Foreskin melanocyte (primary cell): ENCODE measurements at places on chromosomes 1 and 21.
A peak's percentile ranks its signal among the peaks of the same experiment; 100 is the strongest.

DNA sequence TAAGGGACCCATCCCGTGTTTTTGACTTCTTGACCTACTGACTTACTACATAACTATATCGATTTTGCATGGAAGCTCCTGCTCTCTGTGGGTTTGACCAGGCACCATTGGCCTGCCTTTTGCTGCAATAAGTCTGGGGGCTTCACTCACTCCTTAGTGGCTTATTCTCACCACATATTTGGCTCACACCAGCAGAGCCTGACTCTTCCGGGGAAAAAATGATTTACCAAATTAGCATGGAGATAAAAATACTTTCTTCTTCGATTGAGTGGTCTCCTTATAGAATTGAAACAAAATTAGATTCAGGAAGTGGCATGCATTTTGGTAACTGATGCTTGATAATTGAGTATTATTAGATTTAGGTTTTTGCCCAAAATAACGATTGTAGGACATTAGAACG, 129.7 kb downstream of the RUNX1 start:
- no peak for DNase-seq

GRCh38 chr1:157400766-157401165, 151.5 kb downstream of the FCRL5 start:
- DNase-seq: no peak

DNA sequence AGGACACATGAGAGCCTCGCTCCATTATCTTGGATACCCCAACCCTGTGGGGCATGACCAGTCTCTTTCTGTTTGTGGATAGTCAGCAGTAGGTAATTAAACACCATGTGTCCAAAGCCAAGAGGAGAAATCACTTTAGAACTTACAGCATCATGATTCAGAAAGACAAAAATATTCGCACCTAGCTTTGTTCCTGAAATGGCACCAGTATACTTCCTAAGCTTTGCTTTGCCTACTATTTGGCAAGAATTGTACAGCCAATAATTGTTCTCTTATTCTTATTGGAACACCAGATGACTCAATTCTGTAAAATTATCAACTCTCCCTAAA, 24.2 kb downstream of the TNFRSF9 start:
- no peak for DNase-seq

- DNase-seq: no peak
These were observed 50.2 kb upstream of the ACTRT2 start for GRCh38 chr1:2971101-2971501.

DNA sequence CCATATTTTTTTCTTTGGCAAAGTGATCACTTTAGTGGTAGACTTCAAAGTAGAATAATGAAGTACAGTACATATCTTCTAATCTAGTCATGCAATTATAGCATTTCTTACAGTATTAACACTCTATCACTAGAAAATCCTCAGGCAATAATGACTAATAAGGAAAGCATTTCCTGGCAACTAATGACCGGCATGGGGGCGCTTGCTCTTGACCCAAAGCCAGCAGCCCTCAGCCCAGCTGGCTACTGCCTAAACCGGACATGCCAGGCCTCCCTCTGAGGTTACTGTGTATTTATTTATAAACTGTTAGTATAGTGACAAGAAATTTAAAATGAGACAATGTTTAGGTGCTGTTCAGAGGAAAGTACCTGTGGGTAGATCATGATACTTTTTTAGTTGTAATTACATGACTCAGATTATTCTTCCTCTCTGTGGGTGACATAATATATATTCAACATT, 633.8 kb downstream of the PTPRC start:
- peak; percentile 93 for DNase-seq

DNA sequence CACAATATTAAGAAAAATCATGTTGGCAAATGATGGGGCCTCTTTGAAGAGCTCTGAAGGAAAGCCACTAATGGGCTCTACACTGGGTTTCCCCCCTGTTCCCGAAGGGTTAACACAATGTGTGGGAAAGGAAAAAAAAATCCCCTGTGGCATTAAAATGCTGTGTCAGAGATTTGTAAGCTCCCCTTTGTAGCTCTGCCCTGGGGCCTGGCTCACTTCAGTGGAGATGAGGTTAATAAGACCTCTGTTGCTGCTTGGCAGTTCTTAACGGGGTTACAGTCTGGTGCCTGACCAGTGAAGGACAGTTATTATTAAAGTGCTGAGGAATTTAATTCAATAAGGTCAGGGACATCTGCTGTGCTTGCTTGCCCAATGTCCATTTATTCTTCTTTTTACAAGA, 129.7 kb upstream of the UBE2U start:
- DNase-seq: peak; percentile 73

- DNase-seq: peak; percentile 59
These were observed 45.7 kb downstream of the ACOT7 start for GRCh38 chr1:6347641-6348487.

DNA sequence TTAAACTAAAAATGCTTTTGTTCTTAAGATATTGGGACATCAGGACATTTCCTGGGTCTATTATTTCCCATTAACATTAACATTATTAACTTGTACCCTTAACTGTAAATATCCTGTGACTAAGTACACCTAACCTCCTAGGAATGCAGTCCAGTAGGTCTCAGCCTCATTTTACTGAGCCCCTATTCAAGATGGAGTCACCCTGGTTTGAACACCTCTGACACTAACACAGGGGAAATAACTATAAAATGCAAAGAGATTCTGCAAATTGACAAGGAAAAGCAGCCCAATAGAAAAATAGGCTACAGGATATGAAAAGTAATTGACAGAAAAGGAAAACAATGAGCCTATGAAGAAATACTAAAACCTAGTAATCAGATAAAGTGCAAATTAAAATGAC, 11.6 kb upstream of the NCMAP start:
- DNase-seq: no peak

- no peak for DNase-seq
These were observed 55.7 kb downstream of the XCL2 start for GRCh38 chr1:168488138-168488537.

DNA sequence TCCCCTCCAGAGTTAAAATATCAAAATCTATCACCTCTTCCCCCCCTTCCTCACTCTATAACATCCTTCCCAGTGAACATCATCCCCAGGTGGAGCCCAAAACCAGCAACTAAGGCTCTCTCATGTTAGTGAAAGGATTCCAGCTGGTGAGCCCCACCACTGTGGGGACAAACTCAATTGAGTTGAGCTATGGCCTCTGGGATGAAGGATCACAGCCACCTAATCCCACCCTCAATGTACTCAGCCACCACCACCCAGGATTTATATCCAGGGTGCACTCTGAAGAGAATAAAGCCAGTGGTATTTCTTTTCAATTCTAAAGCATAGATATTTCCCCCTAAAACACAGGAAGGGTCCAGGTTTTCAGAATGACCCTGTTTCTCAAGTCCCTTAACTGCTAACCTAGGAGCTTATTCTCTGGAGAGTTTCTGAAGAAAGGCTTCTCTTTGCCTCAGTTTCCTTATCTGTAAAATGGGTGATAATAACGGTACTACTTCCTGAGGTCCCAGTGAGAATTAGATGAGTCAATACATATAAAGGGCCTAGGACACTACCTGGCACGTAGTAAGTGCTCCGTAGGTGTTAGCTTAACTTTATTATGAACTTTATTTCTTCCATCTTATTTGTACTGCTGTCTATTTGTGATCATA, 15.6 kb upstream of the BOLA1 start:
- no peak for DNase-seq

DNA sequence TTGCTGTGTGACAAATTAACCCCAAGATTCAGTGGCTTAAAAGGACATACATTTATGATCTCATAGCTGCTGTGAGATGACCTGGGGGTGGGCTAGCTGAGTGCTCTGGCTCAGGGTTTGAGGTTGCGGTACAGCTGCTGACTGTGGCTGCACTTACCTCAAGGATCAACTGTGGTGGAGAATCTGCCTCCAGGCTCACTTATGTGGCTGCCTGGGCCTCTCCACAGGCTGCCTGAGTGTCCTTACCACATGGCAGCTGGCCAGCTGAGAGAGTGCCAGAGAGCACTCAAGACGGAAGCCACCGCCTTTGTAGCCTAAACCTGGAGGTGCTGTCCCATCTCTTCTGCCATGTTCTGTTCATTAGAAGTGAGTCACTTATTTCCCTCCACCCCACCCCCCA, 5.7 kb downstream of the LRRC71 start:
- DNase-seq: no peak

DNA sequence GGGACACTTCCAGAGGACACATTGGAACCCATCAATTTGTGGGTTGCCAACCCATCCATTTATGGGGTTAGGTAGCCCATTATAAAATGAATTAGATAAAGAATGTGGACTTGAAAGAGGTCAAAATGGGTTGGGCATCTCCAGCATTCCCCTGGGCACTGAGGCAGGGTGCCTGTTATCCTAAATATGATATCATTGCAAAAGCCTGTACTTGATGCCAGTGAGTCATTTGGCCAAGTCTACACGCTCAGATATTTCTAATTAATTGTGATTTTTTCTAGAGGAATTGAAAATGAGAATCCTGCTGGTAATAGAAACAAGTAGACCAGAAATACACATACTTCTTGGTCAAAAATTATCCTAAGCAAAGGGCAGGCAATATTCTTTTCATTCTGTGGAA, 21.9 kb upstream of the NBL1 start:
- DNase-seq: no peak

GRCh38 chr1:228013935-228014930, 7.4 kb downstream of the WNT3A start:
- no peak for DNase-seq

GRCh38 chr1:187051618-187052232, 223.0 kb downstream of the PLA2G4A start:
- peak; percentile 24 for DNase-seq
